ENCODE measurements at places on chromosomes 2 and 18.
A peak's percentile ranks its signal among the peaks of the same experiment; 100 is the strongest.

- no peak for DNase-seq
These were observed 184.1 kb downstream of the CALCRL start for GRCh38 chr2:187263675-187264560.

DNA sequence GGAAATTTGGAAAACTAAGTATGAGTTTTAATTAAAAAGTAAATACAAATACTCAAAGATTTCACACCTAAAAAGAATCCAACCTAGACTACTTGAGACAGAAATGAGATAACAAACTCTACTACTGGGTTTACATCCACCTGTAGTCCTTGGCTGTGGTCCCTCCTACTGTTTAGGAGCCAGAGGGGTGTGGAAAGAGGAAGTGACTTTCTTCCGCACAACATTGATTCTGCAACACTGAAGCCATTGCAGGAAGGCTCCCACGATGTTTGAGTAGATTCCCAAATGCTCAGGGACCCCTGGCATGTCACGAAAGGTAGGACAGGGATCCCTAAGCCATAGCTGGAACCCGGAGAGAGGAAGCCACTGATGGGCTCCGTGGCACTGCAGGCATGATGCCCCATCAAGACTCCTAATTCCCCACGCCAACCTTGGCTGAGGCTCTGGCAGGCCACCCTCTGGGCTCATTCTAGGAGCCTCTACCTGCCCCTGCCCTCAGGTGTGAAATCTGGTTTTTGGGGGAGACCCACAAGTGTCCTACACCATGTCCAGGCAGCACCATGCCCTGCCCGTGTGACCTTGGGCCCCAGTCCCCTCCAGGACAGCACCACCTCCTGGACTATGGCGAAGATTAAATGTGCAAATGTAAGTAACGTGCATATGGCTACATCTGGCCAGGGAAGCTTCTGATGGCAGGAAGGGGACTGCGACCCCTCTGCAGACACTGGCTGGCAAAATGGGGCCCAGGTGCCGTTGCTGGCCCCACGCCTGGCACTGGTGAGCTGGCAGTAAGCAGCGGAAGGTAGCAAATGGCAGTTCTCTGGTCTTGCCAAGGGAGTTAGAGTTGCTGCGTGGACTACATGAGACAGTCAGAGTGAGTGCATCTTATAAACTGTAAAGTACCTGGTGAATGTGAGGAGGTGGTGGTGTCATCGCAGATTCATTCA is 38.2 kb upstream of the MAL start:
- no peak for DNase-seq

DNA sequence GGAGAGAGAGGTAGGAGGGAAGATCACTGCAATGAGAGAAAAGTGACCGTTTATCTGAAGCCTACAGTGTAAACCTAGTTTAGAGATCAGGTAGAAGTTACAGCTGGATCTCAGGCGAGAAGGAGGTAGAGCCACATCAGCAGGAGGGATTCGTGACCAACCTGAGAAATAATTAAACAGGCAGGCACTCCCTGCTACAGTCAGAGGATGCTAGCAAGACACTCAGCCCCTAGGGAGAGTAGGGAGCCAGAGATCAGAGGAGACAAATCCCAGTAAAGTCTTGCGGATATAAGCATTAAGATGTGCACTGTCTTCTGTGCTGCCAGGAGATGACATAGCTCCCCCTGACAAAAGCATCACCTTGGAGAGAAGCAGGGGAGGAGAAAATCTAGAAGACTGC is 629.1 kb upstream of the SLC39A10 start:
- DNase-seq: no peak

DNA sequence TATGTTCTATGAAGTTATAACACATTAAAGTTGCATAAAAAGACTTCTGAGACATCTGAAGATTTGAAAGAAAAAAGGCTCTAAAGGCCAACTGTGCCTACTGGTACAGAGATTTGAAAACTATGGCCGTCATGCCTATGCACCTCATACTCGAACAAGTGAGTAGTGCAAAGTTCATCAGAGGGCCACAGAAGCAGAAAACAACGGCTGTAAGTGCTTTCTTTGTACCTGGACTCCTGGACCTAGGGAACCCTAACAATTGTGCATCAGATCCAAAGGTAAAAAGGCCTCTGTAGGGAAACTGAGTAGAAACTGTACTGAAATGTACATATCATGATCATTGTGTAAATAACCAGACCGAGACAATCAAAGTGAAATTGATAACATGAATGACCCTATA is 230.4 kb upstream of the CHST9 start:
- no peak for DNase-seq

DNA sequence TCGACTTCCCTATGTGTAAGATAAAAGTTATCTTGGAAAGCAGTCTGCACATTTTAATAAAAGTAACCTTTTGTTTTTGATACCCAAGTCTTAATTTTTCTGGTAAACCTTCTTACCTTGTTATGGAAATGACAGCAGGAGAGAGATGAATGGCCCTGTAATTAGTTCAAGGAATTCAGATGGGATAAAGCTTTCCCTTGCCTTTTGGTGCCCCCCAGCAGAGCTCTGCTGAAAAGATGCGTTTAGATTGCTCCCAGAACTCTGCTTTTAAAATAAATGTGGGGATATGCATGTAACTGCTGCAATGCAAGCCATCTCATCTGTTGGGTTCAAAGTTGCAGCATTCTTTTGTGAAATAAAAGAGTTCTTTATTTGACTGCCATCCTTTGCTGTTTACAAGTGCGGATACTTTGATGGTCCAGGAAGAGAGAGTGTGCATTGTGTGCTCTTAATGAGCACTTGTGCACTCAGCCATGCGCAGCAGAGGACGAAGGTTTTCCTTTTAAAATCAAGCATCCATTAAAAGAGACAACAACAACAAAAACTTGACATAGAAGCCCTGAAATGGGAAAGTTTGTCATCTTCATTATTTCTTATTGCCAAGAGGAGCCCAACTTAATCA is 176.7 kb upstream of the ST6GAL2 start:
- DNase-seq: no peak

DNA sequence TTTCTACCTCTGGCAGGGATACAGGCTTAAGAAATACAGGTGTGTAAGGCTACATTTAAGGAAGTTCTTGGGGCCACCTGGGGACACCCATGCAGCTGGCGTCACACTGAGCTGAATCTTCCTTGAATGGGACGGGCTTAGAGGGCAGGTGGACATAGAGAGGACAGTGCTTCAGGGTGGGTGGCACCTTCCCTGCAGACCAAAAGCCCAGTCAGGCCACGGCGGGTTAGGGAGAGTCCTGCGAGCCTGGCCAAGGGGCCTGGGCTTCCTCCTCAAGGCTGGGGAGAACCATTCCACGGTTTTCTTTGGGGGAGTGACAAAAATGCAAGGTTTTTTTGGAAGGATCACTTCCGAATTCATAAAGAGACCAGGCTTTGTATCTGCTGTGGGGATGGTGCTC is 73.4 kb downstream of the GNAL start:
- DNase-seq: no peak

GRCh38 chr2:144796936-144797335 is 277.0 kb upstream of the ZEB2 start:
- DNase-seq: no peak

DNA sequence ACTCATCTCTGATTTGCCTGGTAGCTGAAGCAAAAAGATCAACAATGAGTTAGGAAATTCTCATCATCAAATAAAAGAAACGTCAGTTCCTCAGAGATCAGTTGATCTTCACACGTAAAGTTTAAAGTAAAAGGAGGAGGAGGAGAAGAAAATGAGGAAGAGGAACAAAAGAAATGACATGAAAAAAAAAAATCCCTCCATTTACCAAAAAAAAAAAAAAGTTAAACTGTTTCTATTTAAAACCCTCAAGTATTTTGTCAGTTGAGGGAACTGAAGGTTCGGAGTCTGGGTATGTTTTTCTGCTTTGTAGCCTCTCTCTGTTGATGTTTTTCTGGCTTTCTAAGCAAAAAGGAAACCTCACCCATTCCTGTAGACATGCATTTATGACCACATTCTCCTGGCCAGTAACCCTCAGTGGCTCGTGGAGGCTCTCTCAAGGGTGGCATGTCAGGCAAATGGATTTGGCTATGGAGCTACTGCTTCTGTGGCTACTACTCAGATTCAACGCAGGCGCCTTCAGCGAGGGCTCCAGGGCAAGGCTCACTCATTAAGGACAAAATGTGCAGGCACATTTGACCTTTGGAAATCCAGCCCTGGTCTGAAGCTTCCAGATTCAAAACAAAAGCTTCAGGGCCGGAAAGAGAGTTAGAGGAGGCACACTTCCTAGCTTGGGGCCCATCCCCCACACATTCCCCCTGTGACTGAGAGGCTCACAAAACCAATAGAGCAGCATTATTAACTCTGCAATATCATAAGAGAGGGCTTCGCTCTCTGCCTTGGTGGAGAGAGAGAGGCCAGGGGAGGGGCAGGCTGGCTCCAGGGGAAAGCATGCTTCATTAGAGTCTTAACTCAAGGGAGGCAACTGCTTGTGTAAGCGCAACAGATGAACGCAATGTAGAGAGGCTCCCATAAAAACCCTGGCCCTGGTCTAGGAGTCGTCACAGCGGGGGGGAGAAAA is 22.3 kb downstream of the KLF7 start:
- DNase-seq: peak; percentile 75

GRCh38 chr2:109018452-109018851 is 29.4 kb upstream of the EDAR start:
- no peak for DNase-seq

DNA sequence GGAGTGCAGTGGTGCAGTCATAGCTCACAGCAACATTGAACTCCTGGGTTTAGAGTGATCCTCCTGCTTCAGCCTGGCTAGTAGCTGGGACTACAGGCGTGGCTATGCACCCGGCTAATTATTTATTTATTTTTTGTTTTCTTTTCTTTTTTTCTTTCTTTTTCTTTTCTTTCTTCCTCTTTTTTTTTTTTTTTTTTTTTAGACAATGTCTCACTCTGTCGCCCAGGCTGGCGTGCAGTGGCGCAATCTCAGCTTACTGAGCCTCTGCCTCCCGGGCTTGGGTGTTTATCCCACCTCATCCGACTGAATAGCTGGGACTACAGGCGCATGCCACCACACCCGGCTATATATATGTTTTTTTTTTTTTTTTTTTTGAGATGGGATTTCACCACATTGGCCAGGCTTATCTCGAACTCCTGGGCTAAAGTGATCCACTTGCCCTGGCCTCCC is 1.4 kb upstream of the ANXA4 start:
- DNase-seq: no peak

- DNase-seq: no peak
These were observed 15.5 kb downstream of the HDLBP start for GRCh38 chr2:241300000-241300399.

- no peak for DNase-seq
These were observed 37.2 kb downstream of the PLEKHA3 start for GRCh38 chr2:178517496-178517895.

DNA sequence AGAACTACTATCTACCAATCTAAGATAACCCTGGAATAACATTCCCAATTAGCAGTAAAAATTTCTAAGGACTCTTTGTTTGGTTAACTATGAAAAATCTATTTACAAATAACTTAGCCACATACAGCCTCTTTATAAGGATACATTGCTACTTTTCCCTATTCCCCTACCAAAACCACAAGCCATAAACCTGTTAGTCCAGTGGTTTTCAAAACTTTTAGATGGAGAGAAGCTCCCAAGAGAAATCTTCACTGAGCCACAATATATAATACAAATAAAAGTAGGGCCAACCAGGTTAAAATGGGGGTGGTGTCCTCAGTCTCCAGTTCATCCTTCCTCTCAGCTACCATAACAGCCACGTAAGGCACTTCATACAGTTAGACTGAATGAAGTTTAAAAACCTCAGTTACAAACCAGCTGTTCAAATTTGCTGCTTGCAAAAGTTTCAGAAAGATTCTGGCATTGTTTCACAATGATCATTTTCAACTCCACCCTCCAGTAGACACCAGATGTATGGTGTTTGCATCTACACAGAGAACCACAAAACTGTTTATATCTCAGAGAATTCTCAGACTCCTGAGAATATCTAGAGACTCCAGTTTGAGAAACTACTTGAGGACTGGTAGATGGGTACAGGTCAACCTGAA is 26.0 kb downstream of the SOS1 start:
- DNase-seq: no peak

DNA sequence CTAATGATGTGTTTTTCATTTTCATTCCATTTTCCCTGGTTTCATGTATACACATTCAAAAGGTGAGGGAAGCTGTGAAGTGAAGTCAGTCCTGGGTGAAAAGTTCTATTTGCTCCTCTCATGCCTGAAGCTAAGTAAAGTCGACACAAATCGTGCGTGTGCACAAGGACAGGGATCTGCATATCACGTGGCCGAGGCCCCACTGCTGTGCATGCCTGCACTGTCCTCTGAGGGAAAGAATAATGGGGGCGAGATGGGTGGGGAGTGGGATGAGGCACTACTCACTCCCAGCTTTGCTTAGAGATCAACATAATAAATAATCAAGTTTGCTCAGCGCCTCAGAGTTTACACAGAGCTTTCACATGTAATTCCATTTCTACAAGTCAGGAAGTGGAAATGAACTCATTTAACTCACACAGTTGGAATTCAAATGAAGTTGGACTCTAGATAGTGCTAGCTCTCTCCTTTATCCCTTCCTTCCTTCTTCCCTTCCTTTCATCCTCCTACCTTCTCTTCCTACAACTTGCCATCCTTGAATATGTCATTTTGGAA is 5.1 kb upstream of the PTPRM start:
- no peak for DNase-seq

- no peak for DNase-seq
These were observed 54.7 kb upstream of the RNU4ATAC start for GRCh38 chr2:121475811-121476571.

DNA sequence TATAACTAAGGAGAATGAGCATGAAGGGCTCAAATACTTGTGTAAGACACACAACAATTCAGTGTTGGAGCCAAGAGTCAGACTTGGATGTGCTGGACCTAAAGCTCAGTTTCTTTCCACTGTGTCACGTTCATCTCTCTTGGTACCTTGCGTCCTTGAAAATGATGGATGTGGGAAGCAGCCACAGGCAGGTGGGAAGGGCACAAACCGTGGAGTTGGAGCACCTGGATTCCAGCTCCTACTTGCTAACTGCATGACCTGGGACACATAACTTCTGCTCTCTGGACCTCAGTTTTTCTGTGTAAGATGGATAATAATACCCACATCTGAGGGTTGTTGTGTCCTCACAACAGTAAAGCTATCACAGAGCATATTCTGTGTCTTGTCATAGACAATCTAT is 53.1 kb upstream of the PPP1CB start:
- no peak for DNase-seq

GRCh38 chr2:29113891-29114321 is 1.3 kb upstream of the CLIP4 start:
- no peak for DNase-seq

- DNase-seq: peak; percentile 13
These were observed 70.5 kb downstream of the KCNG2 start for GRCh38 chr18:79868168-79868784.

GRCh38 chr18:11437046-11437445 is 172.3 kb upstream of the SLC35G4 start:
- no peak for DNase-seq

- DNase-seq: no peak
These were observed 36.9 kb upstream of the KLF7 start for GRCh38 chr2:207202645-207203044.

DNA sequence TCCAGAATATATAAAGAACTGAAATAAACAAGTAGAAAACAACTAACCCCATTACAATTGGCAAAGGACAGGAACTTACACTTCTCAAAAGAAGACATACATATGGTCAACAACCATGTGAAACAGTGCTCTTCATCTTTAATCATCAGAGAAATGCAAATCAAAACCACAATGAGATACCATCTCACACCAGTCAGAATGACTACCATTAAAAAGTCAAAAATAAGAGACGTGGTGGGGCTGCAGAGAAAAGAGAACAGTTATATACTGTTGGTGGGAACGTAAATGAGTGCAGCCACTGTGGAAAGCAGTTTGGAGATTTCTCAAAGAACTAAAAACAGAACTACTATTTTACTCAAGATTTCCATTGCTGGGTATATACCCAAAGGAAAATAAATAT is 1696.3 kb upstream of the TMEFF2 start:
- DNase-seq: no peak
